ENCODE measurements at places on chromosomes 1 and 21.

- no peak for DNase-seq
Observed at GRCh38 chr21:45992301-45993209, 11.0 kb downstream of the COL6A1 start.

GRCh38 chr1:242002072-242002471 lies 3.2 kb upstream of the MAP1LC3C start:
- no peak for DNase-seq

- peak; percentile 18 for DNase-seq
Observed at GRCh38 chr1:21175670-21176581, 771 bp downstream of the EIF4G3 start.

GRCh38 chr1:2611621-2612437 lies 21.0 kb downstream of the MMEL1 start:
- no peak for DNase-seq

DNA sequence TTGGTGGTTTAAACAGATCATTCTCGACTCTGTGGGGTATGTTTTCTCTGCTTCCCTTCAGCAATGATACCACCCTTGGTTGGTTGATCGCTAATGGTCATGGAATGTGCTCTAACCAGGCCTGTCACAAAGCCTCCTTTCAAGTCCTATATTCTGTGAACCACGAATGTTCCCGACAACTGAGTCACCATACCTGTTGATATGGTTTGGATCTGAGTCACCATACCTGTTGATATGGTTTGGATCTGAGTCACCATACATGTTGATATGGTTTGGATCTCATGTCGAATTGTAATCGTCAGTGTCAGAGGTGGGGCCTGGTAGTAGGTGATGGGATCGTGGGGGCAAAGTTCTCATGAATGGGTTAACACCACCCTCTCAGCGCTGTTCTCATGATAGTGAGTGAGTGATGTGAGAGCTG lies 10.2 kb upstream of the CAMK2N1 start:
- DNase-seq: no peak

DNA sequence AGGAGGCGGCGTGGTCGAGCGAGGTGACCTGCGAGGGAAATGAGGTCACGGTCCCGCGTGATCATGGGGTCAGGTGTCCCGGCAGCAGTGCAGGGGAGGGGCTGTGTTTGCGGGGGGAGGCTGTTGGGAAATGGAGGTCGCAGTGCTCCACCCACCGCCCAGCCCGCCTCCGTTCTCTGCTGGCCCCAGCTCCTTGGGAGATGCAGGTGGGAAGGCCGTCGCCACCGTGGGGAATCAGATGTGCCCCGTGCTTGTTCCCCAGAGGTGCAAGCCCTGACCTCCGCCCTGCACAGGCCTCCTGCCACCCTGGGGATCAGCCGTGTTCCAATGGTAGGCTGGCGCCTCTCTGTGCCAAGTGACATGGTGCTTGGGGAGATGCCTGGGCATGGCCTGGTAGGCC lies 95.7 kb downstream of the PRDM16 start:
- no peak for DNase-seq

DNA sequence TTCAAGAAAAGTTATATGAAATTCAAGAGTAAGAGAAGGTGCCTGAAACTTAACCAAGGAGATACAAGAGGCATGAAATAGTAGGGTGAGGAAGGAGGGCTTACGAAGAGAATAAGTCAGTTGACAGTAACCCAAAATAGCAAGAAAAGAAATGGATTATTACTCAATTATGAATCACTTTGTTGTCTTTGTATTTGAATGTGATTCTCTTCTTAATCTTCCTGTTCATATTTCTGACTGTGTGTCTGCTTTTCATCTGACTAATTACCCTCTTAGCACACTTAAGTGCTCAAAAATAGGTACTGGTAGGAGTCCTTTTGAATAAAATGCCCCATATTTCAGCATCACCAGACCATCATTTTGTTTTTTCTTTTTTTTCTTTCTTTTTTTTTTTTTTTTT lies 39.4 kb downstream of the GLMN start:
- DNase-seq: no peak

DNA sequence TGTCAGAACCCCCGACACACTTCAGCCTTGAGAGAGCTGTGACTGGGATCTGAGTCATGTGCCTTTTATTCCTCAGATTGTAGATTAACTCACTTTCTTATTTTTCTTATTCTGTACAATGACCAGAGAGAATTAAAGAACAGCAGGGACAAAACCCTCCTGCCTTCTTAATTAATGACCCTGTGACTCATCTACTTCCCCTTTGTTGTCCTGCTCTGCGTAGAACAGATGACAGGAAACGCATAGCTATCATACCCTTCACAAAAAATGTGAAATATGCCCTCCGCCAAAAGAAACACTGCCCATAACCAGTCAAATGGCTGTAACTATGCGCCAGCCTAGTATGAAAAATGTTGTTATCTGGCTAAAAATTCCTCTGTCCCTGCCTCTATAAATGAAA lies 9.1 kb upstream of the PADI2 start:
- no peak for DNase-seq

DNA sequence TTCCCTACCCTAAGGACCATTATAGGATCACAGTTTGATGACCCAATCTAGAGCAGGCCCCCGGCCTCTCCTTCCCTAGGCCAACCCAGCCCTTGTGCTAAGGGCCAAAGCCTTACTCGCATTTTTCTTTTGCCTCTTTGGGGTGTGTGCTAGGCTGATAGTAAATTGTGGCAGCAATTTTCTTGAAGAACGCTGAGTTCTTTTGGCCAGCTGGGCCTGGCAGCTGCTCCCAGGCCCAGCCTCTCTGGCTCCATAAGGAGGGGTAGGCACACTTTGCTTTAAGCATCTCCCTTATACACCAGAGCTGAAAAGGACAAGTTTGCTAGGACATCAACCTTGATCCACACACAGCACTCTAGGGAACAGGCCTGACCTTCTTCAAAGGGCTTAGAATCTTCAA lies 4.2 kb downstream of the OLFML2B start:
- DNase-seq: no peak

DNA sequence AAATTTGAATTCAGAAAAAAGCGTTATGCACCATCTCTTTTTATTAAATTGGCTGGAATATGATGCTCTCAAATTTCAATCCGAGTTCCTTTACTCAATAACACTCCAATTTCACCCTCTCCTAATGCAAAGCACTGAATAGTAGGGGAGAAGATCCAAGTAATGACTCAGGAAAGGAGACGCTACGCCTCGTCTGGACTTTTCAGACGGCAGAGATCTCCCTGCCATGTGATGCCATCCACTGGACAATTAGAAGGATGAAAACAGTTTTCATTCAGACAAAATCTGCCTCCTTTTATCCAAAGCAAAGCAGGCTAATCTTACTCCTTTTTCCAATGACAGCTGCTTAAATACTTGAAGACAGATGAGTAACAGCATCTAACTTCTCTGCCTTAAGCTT lies 242.4 kb upstream of the GREM2 start:
- DNase-seq: no peak

- DNase-seq: no peak
Observed at GRCh38 chr1:64540265-64540791, 70.4 kb downstream of the CACHD1 start.

GRCh38 chr1:103448560-103448959 lies 76.9 kb upstream of the RNPC3 start:
- no peak for DNase-seq

GRCh38 chr1:204350857-204351573 lies 8.7 kb downstream of the PLEKHA6 start:
- no peak for DNase-seq

DNA sequence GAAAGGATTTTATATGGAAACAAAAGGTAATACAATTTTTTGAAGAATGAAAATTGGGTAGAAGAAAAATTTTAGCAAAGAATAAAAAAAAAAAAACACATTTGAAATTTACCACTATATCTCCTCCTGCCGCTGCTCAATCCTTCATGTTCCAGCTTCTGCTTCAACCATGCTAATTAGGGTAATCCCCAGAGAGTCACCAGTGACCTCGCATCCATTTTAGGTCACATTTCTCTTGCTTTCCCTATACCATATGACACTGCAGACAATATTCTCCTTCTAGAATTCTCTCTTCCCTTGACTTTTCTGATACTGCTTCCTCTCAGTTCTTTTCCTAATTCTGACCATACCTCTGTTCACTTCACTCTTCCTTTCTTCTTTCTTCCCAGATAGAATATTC lies 237.1 kb downstream of the USH2A start:
- no peak for DNase-seq

DNA sequence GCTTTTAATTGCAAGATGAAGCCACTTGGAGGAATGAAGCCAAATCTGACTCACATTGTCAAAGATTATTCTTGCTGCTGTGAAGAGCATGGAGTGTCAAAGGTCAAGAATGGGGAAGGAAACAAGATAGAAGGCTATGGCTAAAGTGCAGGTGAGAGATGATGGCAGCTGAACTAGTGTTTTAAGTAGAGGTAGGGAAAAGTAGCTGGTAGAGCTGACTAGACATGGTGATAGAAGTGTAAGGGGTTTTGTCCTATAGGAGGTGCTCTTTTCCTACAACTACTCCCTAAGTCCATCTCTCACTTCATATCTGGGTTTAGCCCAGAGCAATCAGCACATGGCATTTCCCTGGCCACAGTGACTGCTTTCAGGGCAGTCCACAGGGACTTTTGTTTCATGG lies 11.8 kb downstream of the UBE2T start:
- no peak for DNase-seq

GRCh38 chr21:35405981-35406380 lies 356.9 kb upstream of the RUNX1 start:
- no peak for DNase-seq

DNA sequence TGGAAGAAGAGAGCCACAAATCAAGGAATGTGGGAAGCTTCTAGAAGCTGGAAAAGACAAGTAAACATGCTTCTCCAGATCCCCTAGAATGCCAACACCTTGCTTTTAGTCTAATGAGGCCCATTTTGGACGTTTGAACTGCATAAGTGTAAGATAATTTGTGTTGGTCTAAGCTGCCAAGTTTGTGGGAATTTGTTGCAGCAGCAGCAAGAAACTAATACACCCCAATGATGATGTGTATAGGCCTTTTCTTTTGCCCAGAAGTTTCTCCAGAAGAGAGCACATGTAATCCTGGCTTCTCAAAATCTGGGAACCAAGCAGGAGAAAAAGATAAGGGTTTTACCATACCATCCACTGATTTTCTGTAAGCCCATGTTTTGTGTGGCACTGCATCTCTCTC lies 96.1 kb upstream of the DPT start:
- no peak for DNase-seq

GRCh38 chr1:45584351-45585109 lies 689 bp downstream of the NASP start:
- peak; percentile 86 for DNase-seq

GRCh38 chr1:169109561-169110134 lies 3.2 kb downstream of the ATP1B1 start:
- DNase-seq: no peak

- no peak for DNase-seq
Observed at GRCh38 chr1:14304381-14304865, 294.1 kb upstream of the KAZN start.

- no peak for DNase-seq
Observed at GRCh38 chr21:39660191-39660980, 47.6 kb downstream of the B3GALT5 start.

GRCh38 chr1:77926561-77927357 lies 38.3 kb downstream of the NEXN start:
- DNase-seq: no peak

DNA sequence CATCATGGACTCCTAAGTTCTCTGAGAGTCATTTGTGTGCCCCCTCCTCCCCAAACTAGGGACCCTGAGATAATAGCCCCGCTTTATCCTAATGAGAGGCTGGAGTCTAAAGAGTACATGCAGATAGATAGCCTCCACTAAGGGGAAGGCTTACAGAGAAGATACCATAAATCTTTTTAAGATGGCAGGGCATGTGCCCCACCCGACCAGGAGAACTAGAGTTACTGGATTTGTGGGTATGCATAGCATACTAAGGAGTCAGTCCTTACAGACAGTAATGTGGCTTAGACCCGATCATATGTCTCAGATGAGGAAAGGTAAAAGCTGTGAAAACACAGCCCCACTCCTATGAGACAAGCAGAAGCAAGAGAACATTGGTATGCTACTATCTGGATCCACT lies 25.7 kb upstream of the PKN2 start:
- no peak for DNase-seq

DNA sequence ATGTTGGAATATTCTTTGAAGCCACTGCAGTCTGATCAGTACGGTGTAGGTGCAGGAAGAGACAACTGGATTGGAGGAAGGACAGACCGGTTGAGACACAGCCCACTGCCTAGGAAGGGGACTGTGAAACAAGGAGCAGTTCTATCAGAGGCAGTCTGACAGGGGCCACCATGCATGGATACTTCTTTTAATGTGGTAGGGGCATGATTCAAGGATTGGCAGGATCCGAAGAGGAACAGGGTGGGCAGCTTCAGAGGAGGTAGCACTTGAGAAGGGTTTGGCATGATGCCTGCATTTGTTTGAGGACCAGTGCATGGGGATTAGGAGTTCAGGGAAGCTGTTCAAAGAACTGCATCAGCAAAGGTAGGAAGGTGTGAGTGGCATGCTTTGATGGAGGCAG lies 167.9 kb downstream of the DYRK1A start:
- no peak for DNase-seq

DNA sequence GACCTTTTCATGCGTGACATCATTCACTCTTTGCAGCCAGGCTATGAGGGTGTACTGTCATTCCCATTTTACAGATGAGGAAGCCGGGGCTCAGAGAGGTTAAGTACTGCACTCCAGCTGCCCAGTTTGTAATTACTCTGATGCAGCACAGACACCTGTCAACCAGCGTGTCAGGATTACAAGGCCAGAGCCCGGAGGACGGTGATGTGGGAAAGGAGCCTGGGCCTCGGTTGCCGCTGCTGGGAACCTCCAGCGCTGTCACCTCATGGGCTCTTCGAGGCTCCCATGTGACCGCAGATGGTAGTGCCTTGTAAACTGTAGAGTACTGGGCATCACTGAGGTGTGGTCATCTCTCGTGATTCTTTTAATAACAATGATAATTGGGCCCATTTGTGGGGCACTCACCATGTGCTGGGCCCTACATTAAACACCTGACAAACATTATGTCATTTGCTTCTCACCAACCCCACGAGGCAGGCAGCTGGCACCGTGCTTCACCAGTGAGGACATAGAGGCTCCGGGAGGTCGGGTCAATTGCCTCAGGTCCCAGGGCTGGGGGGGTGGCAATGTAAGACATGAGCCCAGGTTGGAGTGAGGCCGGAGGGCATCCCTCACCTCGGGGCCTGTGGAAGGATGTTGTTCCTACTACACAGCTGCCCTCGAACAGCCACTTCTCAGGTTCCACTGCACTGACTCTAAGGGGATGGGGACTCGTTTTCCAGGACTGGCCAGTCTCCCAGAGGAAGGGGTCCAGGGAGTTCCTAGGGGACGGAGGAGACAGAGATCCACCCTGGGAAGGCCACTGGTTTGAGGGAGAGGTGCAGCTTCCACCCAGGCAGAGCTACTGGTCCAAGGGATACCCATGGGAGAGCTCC lies 42.8 kb upstream of the PADI1 start:
- DNase-seq: no peak

GRCh38 chr21:42151948-42152220 lies 67.1 kb upstream of the ABCG1 start:
- no peak for DNase-seq

DNA sequence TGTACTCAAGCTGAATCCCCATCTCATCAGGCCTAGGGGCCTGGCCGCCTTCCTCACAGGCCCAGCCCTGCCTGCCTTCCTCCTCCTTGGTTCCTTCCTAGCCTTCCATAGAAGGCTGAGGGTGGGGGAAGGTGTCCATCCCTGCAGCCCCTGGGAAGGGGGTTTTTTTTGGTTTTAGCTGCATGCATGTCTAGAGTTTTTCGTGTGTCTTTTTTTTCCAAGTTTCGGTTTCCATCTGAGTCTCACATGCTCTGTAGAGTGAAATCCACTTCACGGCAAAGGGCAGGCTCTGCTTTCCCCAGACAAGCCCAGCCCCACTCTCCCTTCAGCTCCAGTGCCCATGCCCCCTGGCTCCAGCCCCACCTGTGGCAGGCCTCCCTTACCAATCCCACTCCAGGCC lies 32.1 kb downstream of the GRHL3 start:
- DNase-seq: no peak

All from stimulated activated CD4-positive, alpha-beta T cell treated with anti-CD3 and anti-CD28 coated beads, Interleukin-2, amount 100 ng/mL, for 48 hours (primary cell).